ENCODE measurements at places on chromosomes 7 and 10.

DNA sequence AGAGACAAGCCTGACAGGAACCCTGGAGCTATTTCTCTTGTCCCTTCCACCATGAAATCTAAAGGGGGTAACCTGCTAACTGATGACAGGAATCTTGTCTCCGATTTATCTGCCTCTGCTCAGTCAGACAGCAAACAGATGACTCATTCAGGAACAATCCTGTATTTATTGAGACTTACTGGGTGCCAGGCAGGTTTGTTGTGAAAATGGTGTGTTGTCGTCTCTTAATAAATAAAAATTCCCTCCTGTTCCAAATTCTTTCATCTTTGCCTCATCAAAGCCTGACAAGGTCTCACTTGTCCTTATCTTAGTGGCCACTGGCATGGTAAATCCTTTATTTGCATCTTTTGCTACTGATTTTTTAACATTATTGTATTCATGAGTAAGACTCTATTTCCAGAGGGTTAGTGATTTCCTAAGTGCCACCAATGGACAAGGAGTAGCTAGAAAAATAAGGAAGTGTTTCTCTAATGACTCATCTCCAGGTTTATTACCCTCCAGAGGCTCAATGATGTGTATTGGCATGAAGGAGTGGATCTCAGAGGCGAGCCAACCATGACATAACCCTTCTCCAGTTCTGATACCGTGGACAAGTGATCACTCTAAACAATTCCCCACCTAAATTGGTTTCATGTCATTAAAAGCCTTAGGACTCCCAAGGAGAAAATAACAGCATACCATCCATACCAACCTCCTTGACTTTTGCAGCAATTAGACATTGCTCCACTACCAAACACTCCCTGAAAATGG is 724.0 kb downstream of the GRID1 start:
- DNase-seq: no peak

GRCh38 chr10:124204726-124205125 is 111.3 kb upstream of the CHST15 start:
- no peak for DNase-seq

DNA sequence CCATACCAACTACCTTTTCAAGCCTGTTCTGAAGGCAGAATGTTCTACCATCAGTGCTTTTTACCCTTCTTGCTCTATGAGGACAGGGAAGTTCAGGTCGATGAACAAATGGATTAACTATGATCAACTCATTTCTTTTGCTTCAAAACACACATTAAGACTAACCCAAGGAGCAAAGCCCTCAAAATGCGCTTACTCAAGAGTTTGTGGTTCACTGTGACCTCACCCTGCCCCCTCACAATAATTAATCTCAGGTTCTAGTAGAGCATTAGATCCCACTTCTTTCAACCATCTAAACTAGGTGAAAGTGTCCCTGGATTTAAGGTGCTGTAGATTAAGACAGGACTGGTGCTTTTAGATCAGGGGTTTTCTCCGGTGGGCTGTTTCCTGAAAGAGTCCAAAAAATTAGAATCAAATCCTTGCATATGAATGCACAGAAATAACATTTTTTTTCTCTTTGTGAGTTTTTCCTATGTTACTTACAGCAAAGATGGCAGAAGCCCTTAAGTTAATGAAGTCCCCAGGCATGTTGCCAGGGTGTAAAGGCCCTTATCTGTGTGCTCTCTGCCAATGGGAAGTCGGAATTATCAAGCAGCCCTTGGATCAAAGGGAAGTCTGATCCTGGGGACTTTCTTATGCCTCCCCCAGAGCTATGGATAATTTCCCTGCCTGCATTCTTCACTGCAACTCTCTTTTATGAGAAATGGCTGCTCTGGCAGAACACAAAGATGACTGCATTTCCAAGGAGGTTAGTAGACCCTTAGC is 205.5 kb upstream of the STK17A start:
- no peak for DNase-seq

- no peak for DNase-seq
Observed at GRCh38 chr7:22252936-22253536, 103.9 kb downstream of the RAPGEF5 start.

- no peak for DNase-seq
Observed at GRCh38 chr7:116957874-116958273, 4.6 kb downstream of the ST7 start.

- DNase-seq: no peak
Observed at GRCh38 chr10:125064681-125065492, 95.5 kb downstream of the CTBP2 start.

DNA sequence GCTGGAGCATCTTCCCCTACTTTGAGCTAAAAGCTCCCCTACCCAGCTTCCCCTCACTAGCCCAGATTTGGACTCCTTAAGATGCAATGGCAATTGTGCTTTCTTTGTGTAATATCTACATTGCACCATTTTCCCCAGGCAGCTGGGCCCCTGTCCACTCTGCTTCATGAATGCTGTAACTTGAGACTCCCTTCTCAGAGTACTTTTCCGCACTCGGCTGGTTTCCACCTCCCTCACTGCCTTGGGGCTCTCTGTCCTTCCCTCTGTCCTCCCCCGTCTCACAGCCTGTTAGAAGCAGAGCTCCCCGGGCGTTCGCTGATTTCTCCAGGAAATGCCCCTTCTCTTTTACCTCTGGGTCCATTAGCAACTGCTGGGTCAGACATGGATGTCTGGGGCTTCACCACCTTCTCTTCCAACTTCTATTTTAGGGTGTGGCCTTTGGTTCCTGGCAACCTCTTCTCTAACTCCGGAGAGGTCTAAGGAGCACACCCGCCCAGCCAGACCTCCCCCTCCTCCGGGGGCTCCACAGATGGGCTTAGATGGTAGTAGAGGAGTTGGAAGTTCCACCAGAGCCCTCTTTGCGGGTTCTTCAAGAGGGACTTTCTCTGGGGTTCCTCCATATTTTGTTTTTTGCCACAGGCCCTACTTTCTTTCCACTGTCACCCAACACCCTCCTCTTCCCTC is 2.9 kb upstream of the TMEM72 start:
- DNase-seq: no peak

- DNase-seq: no peak
Observed at GRCh38 chr10:33223326-33224000, 111.0 kb downstream of the NRP1 start.

- DNase-seq: no peak
Observed at GRCh38 chr10:80453056-80453841, 861 bp upstream of the TSPAN14 start.

- DNase-seq: no peak
Observed at GRCh38 chr7:55396233-55396785, 31.2 kb downstream of the LANCL2 start.

GRCh38 chr10:14555807-14556206 is 218.9 kb downstream of the FAM107B start:
- no peak for DNase-seq

GRCh38 chr7:41107330-41107937 is 595.5 kb downstream of the INHBA start:
- DNase-seq: no peak

GRCh38 chr10:97117372-97117771 is 68.4 kb downstream of the SLIT1 start:
- DNase-seq: no peak

- DNase-seq: no peak
Observed at GRCh38 chr10:42998481-42999384, 78.1 kb upstream of the RET start.

DNA sequence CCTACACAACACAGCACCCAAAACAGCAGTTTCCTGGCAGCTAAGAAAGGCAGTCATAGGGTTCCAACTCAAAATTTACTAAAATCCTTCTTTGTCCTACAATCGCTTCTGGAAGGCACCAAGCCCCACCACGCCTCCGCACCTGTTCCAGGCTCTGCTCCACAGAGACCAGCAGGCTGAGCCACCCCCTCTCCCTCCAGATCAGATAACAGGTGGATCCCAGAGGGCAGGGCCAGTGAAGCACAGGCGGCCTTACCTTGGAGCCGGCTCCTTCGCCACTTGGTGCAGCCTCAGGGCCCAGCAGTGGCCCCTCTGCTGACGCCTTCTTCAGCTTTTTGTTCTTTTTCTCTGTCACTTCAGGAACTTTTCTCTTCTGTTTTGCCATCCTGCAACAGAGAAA is 33.0 kb downstream of the ZFAND2A start:
- DNase-seq: no peak

- DNase-seq: no peak
Observed at GRCh38 chr10:92758594-92758993, 68.8 kb downstream of the HHEX start.

DNA sequence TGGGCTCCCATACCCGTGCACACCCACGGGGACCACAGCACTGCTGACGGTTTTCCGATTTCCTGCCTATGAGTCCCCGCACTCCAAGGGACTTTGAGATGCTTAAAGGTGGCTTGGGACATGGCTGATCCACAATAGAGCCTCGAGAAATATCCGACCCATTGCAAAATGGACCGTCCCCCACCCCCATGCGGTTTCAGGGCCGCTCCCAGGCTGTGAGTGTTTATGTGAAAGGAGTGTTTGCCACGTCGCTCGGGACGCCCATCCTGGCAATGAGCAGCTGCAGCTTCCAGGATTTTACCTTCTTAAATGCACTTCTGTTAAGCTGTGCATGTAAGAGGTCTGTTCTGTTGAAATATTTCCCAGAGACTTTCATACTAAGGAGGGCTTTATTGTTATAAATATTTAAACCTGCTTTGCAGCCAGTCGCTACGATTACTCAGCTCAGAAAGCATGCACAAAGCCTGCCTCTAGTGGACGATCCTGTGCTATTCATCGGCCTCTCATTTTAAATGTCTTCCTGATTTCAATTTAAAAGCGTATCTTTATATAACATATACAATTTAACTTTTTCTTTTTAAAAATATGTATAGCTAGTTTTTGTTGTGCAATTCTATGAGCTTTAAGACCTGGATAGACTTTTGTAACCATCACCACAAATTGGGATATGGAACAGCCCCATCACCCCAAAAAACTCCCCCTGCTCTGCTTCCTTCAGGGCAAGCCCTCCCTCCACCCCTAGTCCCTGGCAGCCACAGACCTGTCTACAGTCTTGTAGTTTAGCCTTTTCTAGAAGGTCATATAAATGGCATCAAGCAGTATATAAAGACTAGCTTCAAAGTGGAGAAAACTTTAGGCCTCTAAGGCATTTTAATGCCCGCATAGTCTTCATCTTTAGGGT is 418.3 kb downstream of the PAXIP1 start:
- DNase-seq: no peak

DNA sequence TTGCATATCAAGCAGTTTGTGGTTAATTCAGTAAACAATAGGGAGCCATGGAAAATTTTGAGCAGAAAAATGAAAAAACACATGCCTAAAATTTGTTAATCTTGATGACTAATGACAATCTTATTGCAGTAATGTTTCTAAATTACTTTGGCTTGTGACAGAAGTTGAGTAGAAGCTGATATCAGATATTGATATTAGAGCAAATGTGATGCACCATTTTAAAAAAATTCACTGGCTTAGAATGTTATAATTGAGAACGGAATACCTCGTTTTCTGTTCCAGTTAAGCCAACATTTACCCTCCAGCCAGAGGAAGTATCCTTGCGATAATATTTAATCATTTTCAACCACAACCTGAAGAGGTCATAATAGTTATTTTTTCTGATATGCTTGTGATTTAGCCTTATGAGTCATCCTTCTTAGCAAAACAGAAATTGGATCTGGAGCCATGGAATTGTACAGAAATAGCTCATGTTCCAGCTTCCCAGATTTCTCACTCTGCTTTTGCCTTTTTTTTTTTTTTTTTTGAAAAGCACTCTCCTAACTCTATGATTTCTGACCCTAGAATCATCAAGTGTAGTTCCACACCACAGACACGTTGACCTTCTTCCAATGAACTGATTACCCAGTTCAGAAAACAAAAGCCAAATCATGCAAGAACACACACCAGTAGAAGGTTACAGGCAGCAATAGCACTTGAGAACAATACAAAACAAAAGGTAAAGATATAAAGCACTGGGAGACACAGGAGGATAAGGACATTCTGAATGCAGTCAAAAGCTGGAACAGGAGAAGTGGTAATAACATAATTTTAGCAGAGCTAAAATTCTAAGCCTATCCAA is 96.8 kb upstream of the PHYHIPL start:
- no peak for DNase-seq

DNA sequence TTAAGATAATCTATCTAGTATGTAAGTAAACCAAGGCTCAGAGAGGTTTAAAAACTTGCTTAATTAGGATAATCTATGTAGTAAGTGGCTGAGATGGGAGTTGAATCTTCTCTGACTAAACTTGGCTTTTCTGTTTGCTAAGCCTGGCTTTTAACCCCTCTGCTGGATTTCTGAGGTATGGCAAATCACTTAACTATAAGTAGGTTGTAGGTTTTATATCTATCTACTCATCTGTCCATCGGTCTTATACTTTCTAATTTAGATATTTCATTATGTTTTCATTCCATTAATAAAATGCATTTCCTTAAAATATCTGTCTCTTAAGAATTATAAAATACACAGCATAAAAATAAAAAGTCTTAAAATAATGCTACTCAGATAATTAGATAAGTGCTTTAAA is 59.4 kb downstream of the ST7 start:
- no peak for DNase-seq

DNA sequence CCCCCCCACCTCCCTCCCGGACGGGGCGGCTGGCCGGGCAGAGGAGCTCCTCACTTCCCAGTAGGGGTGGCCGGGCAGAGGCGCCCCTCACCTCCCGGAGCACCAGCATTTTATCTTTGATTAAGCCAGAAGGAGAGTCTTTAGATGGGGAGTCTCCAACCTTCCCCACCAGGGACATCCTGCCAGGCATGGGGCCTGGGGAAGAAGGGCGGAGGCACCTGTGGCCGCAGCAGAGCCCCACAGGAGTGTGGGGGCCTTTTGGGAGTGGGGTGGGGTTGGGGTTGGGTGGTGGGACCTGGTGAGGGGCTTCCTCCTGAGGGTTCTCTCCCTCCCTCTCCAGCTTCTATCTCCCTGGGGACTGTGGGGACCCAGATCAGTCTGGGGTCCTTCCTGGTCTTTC is 18.2 kb downstream of the ZNF783 start:
- no peak for DNase-seq

DNA sequence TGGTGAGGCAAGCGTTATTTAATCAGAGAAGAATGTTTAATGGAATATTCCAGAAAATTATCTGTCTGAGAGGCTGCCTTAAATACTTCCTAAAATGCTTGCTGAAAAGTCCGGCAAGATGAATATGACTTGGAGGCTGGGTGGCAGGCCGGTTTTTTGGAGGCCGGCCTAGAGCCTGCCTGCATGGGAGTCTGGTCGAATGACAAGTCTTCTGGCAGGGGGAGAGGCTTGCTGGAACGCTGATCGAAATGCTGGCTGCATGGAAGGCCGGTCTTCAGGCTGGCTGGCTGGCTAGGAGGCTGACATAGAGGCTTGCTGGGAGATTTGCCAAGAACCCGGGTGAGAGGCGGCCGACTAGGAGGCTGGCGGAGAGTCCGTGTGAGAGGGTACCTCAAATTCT is 135.7 kb downstream of the OR13A1 start:
- DNase-seq: no peak

- DNase-seq: no peak
Observed at GRCh38 chr10:43122826-43123225, 15.4 kb upstream of the CSGALNACT2 start.
